ENCODE measurements at places on chromosomes 13 and 19.

- no peak for DNase-seq
Measured at GRCh38 chr13:50277906-50278305, 262.7 kb downstream of the KCNRG start.

- DNase-seq: no peak
Measured at GRCh38 chr19:33422369-33423180, 49.1 kb downstream of the CEBPG start.

DNA sequence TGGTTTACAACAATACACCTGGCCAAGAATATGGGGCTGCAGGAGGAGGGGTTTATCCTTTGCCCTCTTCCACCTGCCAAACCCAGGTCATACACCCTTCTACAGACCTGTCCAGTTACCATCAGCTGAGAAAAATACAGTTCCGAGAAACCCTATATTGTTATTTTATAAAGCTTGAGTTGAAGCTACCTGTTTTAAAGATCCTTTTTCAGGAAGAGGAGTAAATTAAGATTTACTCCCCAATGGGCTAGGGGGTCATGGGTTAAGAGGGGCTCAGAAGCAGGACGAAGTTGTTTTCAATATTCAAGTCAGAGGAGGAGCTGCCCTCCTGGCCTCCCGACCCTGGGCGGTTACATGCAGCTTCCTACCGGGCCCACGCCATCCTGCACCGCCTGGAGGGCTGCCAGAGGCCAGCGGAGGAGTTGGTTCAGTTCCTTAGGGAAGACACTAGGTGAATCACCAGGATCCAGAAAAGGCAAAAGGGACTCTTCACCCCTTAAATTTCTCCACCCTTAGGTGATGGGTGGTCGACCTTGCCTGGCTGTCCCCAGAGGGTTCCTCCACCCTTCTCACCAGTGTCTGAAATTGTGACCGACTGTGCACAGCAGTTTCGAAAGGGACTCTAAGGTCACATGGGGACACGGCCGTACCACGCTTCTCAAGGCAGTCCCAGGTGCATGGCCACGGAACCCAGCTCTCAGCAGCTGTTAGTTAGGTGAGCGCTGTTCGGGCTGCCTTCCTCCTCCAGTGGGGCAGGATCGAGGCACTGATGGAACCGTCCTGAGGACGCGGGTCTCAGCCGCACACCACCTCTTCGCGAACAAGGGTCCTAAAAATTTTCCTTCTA is 1.2 kb downstream of the GJB2 start:
- no peak for DNase-seq

- DNase-seq: no peak
Measured at GRCh38 chr13:50993934-50994333, 84.3 kb downstream of the RNASEH2B start.

- DNase-seq: no peak
Measured at GRCh38 chr19:34236035-34236987, 18.0 kb upstream of the GARRE1 start.

- DNase-seq: no peak
Measured at GRCh38 chr13:109297628-109298027, 488.8 kb downstream of the IRS2 start.

GRCh38 chr19:3585301-3586126 is at the start of gene GIPC3:
Gene GIPC3 (plus strand): TSS chr19:3585478. CDS start chr19:3585598, 120 bp downstream.
- no peak for DNase-seq

DNA sequence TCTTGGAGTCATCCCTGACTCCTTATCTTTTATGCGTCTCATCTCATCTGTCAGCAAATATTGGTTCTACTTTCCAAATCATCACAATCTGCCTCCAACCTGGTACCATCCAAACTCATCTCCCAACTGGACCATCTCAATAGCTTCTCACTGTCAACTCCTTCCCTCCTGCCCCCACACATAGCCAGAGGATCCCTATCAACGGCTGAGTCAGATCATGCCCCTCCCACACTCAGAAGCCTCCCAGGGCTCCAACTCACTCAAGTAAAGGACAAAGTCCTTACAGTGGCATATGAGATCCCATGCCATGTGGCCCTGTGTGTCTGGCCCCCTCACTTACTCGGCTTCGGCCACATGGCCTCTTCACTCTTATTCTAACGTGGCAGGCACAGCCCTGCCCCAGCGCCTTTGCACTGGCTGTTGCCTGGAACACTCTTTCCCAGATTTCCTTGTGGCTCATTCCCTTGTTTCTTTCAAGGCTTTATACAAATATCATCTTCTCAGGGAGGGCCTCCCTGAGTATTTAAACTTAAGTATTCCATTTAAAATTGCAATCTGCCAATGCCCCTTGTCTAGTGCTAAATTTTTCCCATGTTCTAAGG is 4.3 kb downstream of the SPRED3 start:
- DNase-seq: no peak

DNA sequence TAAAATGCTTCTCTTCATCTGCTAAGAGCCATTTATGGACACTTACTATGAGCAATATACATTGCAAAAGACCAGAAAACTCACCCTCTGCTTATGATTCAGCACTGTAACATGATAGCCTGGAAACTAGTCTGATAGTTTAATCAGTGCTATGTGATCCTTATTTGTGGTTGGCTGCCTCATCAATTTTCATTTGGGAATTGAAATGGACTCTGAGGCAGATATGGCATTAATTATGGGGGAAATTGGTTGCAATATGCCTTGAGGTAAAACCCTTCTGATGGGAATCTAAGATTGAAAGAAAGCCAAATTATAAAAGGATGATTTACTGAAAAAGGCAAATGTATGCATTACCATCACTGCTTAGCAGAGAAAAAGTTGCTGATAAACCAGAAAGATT is 33.5 kb downstream of the FAM216B start:
- no peak for DNase-seq

GRCh38 chr13:67227131-67227983 is 2.8 kb downstream of the PCDH9 start:
- no peak for DNase-seq

DNA sequence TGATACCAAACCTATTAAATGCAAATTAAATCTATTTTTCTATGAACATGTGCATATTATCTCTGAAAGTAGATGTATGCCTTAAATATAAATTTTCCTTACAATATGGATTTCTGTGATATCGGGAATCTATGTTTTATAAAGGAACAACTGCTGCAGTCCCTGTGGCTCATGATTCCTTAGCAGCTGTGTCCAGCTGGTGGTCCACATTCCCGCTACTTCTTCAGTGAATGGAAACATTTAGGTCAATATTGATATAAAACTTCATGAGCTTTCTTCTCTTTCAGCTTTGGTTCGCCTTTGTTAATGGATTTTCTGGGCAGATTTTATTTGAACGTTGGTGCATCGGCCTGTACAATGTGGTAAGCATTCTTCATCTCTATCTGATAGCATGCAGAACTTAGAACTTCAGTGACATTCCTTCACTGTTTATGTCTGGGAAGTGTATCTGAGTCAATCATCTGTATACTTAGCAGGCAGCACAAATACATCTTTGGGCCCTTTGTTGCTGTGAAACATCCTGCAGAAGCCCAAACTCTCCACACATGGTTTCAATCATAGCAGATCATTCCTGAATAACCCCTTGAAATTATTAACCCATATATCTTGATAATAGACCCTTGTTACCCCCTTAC is 223.9 kb downstream of the SHISA2 start:
- no peak for DNase-seq

DNA sequence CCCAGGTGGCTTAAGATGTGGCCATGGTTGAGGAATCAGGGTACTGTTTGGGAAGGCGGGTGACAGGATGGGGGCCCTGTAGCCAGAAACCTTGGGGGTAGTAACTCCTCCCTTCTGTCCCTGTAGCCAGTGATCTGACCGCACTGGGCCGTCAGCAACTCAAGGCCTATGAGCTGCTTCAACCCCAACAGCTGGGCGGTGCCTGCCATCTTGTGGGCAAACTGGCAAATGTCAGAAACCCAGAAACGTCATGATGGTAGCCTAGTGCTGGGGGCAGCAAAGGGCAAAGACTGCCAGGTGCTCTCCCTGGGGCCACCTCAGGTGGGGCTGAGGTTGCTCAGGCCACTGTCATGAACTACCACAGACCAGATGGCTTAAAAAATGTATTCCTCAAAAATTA is 3.5 kb downstream of the COPE start:
- DNase-seq: no peak

DNA sequence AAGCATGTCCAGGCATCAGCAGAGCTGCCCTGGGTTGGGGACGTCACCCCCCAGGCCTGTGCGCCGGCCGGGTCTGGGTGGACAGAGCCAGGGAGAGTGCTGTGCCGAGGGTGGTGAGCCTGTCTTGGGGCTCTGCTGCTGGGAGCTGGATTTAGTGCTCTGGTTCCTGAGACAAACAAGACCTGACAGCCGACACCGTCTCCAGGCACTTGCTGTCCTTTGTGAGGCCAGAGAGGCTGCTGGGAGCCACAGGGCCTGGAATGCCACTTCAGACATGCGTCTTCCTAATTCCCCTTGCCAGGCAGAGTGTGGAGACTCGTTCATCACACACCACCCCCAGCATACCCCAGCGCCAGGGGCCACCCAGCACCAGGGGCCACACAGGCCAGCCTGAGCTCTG is 165.8 kb downstream of the KDM4B start:
- no peak for DNase-seq

- no peak for DNase-seq
Measured at GRCh38 chr13:110123041-110123809, 183.7 kb downstream of the COL4A1 start.

DNA sequence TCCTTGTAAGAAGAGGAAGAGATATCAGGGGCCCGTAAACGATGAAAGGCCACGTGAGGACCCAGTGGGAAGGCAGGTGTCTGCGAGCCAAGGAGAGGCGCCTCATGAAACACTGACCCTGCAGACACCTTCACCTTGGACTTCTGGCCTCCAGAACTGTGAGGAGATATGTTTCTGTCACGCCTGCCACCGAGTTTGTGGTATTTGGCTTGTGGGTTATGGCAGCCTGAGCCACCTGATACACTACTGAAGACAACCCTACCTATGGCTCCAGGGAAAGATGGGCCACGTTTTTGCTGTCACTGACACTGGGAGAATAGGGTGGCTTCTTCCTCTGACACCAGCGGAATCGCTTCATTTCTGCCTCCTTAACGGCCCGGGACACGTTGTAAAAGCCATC is 217.5 kb upstream of the MAB21L1 start:
- DNase-seq: no peak

DNA sequence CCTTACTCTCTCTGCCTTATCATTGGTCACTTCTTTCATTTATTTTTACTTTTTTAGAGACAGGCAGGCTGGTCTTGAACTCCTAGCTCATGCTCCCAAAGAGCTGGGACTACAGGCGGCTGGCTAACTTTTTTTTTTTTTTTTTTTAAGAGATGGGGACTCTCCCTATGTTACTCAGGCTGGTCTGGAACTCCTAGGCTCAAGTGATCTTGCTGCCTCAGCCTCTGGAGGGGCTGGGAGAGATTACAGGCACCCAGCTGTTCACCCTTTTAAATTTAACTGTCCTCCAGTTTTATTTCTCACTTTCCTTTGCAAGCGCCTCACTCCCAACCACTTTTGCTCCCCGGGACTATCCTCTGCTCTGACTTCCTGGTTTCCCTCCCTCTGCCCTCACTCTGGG is 5.6 kb upstream of the CLDN10 start:
- no peak for DNase-seq

DNA sequence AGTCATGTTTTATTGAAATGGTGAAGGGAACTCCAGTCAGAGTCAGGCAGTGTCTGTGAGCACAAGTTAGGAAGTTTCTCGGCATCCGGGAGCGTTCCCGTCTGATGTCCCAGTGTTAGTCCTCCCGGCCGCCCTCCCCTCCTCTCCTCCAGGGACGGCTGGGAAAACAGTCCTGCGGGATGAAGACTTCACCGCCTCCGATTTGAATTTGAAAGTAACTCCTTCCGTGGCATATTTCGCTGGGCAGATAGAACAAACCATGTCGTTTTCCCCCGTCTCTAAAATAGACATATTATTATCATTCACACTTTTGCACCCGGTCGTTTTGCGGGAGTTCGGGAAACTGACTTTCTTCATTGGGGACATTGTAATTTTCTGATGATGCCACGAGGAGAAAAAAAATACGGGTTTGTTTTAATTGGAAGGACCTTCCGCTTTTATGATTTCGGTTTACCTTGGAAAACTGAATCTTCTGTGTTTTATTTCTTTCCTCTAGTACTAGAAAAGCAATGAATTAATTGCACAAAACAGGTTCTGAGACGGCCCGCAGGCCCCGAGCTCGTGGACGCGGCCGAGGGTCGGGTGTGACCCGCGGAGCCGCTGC is 76.6 kb downstream of the ZIC5 start:
- DNase-seq: no peak

GRCh38 chr13:59494560-59494970 is 669.2 kb downstream of the DIAPH3 start:
- no peak for DNase-seq

GRCh38 chr19:29395734-29396414 is 129.9 kb upstream of the VSTM2B start:
- DNase-seq: no peak

DNA sequence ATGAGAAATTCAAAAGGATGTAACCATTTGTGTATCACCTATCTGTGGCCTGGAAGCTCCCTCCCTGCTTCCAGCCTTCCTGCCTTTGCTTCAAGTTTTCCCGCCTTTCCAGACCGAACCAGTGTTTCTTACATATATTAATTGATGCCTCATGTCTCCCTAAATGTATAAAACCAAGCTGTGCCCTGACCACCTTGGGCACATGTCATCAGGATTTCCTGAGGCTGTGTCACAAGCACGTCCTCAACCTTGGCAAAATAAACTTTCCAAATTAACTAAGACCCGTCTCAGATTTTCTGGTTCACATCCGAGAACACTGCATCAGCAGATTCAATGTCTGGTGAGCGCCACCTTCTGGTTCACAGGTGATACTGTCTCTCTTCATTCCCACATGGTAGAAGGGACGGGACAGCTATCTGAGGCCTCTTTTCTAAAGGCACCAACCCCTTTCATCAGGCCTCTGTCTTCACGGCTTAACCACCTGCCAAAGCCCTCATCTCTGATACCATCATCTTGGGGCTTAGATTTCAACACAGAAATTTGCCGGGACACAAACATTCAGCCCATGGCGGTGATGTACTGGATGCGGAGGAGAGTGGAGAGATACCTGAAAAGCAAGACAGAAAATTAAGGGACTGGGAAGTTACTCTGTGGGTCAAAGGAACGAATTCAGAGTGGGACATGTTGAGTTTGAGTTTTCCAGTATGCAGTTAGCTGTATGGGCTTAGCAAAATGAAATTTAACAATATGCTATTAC is 58.7 kb upstream of the PABPC3 start:
- no peak for DNase-seq

DNA sequence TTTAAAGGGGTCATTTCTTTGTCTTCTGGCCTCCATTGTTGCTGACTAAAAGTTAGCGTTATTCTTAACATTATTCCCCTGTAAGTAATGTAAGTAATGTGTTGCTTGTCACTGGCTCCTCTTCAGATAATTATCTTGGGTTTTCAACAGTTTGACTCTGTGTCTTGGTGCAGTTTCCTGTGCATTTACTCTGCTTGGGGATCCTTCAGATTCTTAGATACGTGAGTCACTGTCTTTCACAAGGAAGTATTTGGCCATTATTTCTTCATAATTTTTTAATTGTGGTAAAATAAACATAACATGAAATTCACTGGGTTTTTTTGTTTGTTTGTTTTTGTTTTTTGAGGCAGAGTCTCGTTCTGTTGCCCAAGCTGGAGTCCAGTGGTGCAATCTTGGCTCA is 13.5 kb upstream of the OR7D2 start:
- DNase-seq: no peak
